ENCODE measurements at places on chromosomes 6 and 20.

DNA sequence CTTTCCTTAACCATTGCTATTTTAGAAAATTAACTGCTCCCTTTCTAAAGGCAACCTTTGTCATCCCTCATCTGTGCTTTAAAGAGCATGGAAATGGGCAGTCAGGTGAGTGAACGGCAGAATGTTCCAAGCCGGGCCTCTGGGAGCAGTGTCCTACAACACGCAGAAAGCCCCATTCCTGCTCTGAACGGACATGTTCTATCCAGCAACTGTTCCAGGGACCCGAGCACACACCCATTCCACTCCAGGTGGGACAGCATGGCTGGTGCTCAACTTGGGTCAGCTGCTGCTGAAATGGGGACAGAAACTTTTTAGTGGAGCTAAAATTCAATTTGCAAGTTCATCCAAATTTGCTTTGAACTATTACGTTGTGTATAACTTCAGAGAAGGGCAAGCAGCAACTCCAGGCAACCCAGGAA, 26.7 kb downstream of the DIDO1 start:
- no peak for DNase-seq

GRCh38 chr6:146770965-146771735, 172.4 kb downstream of the ADGB start:
- no peak for DNase-seq

- no peak for DNase-seq
These were observed 52.0 kb downstream of the CDC5L start for GRCh38 chr6:44439270-44440045.

GRCh38 chr6:133130863-133131262, 110.3 kb upstream of the EYA4 start:
- DNase-seq: no peak

- no peak for DNase-seq
These were observed 226.9 kb downstream of the TTLL2 start for GRCh38 chr6:167551628-167552257.

GRCh38 chr6:75084018-75084417, 121.8 kb downstream of the COL12A1 start:
- DNase-seq: no peak

- no peak for DNase-seq
These were observed 140.8 kb upstream of the INSM1 start for GRCh38 chr20:20227013-20227571.

DNA sequence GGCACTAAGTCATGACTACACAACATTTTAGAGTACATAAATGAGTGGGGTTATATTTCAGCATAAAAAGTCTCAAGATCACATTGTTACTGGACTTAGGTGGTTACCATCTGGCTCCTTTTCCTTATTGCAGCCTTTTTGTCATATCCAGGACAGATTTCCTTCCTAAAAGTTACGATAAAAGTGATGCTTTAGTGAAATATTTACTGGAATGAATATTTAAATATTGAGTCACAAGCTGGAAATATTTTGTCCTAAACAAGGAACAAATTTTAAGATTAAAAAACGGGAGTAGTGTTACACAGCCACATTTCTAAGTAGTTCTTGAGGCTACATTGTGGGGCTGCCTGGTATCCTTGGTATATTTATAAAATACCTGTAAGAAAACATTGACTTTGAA, 52.2 kb downstream of the CDC40 start:
- no peak for DNase-seq

- no peak for DNase-seq
These were observed 39.9 kb downstream of the SLC52A3 start for GRCh38 chr20:728256-728944.

DNA sequence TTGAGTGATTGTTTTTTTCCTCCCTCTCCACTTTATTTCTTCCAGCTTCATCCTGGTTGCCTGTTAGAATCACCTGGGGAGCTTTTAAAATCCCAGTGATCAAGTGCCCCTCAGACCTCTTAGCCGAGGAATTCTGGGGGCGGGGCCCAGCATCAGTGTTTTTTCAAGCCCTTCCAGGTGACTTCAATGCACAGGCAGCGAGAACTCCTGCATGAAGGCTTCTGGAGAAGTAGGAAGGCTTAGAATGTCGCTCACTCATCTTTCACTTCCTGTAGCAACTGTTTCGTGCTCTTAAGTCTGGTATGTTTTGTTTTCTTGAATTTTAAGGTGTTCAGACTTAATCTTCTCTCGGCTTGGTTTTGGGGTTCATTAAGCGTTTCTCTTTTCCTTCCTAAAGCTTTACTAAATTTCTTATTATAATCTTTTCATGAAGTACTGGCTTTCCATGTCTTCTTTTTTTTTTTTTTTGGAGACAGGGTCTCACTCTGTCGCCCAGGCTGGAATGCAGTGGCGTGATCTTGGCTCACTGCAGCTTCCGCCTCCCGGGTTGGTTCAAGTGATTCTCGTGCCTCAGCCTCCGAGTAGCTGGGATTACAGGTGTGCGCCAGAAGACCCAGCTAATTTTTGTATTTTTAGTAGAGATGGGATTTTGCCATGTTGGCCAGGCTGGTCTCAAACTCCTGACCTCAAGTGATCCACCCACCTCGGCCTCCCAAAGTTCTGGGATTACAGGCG, 30.9 kb upstream of the TULP1 start:
- DNase-seq: no peak

DNA sequence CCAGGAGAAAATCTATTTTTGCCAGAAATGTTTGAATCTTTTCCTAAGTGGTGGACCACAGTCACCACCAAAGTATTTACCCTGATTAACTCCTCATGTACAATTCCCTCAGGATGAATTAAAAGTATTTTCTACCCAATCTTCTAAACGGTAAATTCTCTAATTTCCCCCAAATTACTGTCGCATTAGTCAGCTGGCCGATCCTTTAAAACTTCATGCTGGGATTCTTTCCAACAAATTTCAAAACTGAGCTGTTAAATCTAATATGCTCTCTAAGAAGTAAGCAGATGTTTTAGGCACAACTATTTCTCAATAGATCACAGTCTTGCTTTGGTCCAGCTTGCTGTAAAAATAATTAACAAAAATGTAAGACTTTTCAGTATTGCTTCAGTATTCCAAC, 447.2 kb downstream of the FRK start:
- no peak for DNase-seq

- no peak for DNase-seq
These were observed 40.1 kb upstream of the DYNLRB1 start for GRCh38 chr20:34475979-34476736.

GRCh38 chr20:38304845-38305447, 990 bp downstream of the BPI start:
- DNase-seq: no peak

DNA sequence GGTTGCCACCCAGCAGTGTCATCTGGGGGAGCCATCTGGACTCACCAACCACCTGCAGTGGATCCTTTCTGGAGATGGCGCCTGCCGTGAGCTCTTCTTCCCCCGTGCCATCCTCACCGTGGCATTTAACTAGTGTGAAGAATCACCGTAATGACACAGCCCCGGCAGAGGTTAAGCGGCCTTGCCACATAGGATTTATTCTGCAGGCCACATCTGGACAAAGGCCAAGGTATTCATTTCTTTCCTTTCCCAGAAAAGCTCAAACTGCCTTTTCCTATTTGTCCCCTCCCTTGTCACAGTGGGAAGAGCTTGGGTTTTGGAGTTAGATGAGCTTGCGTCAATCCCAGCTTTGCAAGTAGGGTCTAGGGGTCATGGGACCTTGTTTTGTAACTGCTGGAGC, 88.4 kb downstream of the PXDC1 start:
- DNase-seq: no peak

DNA sequence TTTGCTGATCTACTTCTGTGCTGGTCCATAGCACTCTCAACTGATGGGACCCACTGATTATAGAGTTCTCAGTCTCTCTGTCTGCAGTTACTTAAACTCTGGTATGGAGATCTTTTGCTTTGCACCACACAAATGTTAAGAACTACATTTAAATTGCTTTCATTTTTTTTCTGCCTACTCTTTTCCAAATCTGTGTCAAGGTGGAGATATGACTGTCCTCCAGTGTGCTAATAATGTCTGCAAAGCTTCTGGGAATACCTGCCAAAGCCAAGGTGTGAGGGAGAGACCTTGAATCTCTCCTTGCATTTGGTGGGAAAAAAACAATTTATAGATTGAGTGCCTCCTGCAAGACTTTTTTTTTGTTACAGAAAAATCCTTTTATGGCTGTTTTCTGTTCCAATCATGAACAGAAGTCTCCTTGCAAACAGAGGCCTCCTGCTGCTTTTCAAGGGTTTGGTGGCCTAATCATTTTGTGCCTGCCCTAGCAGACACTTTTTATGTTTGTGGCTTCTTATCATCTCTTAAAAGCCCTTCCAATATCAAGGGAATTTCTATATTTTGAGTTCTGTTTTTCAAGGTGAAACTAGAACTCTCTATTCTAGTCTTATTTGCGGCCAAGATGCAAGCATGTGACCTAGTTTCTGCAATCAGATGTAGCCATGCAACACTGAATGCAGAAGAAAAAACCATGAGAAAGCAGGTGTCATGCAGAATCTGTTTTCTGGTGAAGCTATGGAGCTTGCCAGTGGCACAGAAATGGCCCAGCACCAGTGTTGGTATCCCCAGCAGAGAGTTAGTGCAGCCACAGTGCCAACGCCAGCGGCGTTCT, 23.2 kb upstream of the AKIRIN2 start:
- no peak for DNase-seq

- DNase-seq: no peak
These were observed 115.0 kb downstream of the KIF6 start for GRCh38 chr6:39610221-39610620.

GRCh38 chr20:63100926-63101699, 94.3 kb upstream of the BHLHE23 start:
- DNase-seq: no peak

DNA sequence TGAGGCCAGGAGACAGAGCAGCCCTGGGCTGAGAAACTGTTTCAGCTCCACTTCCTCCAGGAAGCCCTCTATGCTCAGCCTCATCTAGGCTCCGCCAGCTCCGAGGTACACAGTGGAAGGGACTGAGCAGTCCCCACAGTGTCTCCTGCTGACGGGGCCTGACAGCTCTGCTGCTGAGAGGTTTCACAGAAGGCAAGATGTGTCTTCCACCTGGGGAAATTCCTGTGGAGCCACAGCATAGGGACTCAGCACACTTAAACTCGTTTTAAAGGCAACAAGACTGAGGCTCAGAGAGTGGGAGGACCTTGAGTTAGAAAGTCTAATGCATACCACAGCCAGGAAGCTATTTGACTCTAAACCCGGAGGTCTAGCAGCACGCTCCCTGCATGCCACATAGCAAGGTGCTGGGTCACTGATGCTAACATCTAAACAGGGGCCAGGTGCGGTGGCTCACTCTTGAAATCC, 6.8 kb downstream of the ADA start:
- no peak for DNase-seq

GRCh38 chr20:62728781-62729300, 20.2 kb downstream of the NTSR1 start:
- no peak for DNase-seq

GRCh38 chr20:25042531-25043498, 15.1 kb downstream of the ACSS1 start:
- no peak for DNase-seq

- no peak for DNase-seq
These were observed 315.4 kb upstream of the TBX18 start for GRCh38 chr6:85079761-85080160.

DNA sequence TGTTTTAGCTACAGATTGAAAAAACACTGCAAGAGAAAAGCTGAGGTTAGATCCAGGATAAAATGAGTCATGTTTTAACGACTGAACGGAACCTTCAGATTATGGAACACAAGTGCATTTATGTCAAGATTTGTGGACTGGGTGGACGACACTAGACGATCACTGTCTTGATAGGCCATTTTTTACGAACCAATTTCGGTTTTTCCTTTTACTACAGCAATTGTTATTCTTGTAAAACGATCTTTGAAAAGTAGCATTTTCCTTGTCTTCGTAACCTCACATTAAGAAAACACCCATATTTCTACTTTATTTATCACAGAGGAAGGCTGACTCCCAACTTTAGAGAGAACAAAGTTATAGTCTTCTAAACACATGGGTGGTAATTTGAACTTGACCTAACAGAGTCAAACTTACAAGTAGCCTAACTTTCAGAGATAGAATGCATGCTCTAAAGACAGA, 294.2 kb upstream of the TCF21 start:
- DNase-seq: no peak

GRCh38 chr6:164927288-164928056, 381.9 kb downstream of the C6orf118 start:
- peak; percentile 47 for DNase-seq

GRCh38 chr6:25034431-25034921, 98.7 kb upstream of the RIPOR2 start:
- no peak for DNase-seq

DNA sequence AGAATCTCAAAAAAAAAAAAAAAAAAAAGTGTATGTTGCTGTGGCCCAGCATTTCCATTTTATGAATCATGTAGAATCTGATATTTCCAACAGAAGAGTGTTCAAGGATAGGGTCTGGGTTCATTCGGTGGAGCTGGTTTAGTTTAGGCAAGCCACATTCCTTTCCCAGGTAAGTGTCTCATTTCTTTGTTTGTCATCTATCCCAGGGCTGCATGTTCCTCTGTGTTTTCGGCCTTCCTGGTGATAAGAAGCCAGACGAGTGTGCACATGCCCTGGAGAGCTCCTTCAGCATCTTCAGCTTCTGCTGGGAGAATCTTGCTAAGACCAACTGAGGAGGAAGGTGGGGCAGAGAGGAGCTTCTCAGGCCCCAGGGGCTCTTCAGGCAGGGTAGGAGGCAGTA, 38.2 kb downstream of the NFYA start:
- no peak for DNase-seq

DNA sequence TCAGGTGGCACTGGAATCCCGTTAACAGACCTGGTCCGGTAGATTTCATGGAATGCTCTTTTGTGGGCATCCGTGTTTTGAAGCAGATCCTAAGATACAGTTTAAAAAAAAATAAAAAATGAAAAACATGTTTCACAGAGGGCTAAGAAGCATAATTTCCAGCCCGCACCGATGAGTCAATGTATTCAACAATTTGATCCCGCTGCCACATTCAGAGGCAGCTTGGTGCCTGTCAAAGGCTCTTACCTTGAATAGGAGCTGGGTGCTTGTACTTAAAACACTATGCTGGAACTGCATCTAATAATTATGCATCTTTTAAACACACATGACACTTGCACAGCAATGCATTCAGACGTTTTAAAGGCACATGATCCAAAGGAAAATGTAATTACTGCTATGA, 164.8 kb downstream of the SYNE1 start:
- DNase-seq: no peak

- no peak for DNase-seq
These were observed 156.4 kb downstream of the OR2B2 start for GRCh38 chr6:27755768-27756167.

DNA sequence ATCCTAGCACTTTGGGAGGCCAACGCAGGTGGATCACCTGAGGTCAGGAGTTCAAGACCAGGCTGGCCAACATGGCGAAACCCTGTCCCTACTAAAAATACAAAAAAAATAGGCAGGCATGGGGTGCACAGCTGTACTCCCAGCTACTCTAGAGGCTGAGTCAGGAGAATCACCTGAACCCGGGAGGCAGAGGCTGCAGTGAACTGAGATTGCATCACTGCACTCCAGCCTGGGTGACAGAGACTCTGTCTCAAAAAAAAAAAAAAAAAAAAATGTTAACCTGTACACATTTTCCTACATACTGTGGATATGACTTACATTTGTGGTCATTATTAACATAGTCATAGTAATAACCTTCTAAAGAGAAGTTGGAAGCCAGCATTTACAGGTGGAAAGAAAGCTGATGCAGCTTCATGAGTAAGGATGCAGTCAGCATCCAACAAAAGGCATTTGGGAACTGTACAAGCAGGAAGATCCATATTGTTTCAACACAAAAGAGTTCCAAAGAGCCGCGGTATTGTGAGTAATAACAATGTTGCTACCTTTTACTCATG, 186.2 kb downstream of the GPX5 start:
- no peak for DNase-seq

Measured in T-helper 17 cell (primary cell).